ENCODE measurements at places on chromosomes 11 and 22. TPM values are rescaled to one million over a fixed set of nuclear protein-coding genes. Genes with fewer than 3 reads are reported as not detected.

The SLC22A12 gene
- total RNA-seq = not detected

The CREB3L1 gene
- 36.3 TPM for total RNA-seq

The FAM111B gene
- 6.8 TPM for total RNA-seq

The YIF1A gene
- total RNA-seq = 66.8 TPM

The DDTL gene
- total RNA-seq = not detected

The OR52N2 gene
- not detected for total RNA-seq

The FGF19 gene
- total RNA-seq = not detected

The P2RY2 gene
- total RNA-seq = 4.5 TPM

The BTG4 gene
- not detected for total RNA-seq

The CLDN5 gene
- total RNA-seq = not detected

The CAVIN3 gene
- total RNA-seq = 16.4 TPM

The PNPLA5 gene
- not detected for total RNA-seq

The GGTLC3 gene
- total RNA-seq = not detected

The APLNR gene
- 3.1 TPM for total RNA-seq

The MMP27 gene
- not detected for total RNA-seq

The MOGAT2 gene
- not detected for total RNA-seq

The CHADL gene
- 3.3 TPM for total RNA-seq

The INPP5J gene
- total RNA-seq = 10.8 TPM

The TECTA gene
- total RNA-seq = 2.6 TPM

The EIF3D gene
- total RNA-seq = 204 TPM

The GRAP2 gene
- total RNA-seq = not detected

The FOLH1 gene
- total RNA-seq = not detected

The LSP1 gene
- 4.9 TPM for total RNA-seq

The F2 gene
- total RNA-seq = not detected

The CARD18 gene
- not detected for total RNA-seq
